Stimulated activated CD8-positive, alpha-beta memory T cell treated with anti-CD3 and anti-CD28 coated beads, Interleukin-4, amount 100 ng/mL, for 4 hours (primary cell): ENCODE measurements at places on chromosomes 16 and 17.

DNA sequence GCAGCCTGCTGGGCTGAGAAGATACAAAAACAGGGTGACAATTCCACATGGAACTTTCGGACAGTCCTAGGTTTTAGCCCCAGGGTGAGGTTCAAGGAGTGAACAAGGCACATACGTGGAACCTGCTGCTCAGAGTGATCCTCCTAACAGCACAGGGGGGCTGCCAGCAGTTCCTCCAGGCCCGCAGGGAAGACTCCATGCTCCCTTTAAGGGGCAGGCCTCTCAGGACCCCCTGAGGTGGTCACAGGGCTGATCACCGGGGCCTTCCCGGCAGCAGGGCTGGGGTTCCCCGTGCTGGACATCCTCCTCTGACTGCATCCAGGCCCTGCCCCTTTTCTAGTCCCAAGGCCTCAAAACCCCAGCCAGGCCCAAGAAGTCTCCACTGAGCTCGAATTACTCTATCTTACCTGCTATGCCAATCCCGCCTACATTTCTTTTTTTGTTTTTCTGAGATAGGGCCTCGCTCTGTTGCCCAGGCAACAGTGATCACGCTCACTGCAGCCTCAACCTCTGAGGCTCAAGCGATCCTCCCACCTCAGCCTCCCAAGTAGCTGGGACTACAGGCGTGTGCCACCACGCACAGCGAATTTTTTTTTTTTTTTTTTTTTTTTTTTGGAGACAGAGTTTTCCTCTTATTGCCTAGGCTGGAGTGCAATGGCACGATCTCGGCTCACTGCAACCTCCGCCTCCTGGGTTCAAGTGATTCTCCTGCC is 10.4 kb downstream of the CANT1 start:
- DNase-seq: no peak

GRCh38 chr16:24686678-24687077 is 42.8 kb upstream of the TNRC6A start:
- DNase-seq: no peak

DNA sequence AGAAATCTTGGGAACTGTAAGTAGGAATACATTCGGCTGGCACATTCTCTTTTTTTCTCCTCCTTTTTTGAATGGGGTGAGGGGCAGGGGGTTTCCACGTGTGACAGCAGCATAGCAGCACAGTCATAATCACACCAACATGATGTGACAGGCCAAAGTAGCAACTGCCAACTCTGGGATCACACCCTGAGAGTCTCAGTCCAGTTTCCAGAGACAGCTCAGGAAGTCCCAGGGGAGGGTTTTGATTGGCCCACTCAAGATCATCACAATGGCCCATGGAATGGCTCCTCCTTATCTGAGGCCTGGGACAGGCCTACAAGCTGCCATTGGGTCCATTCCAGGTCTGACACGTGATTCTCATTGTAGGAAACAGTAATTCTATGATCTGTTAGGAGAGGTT is 207.1 kb upstream of the ASIC2 start:
- no peak for DNase-seq

DNA sequence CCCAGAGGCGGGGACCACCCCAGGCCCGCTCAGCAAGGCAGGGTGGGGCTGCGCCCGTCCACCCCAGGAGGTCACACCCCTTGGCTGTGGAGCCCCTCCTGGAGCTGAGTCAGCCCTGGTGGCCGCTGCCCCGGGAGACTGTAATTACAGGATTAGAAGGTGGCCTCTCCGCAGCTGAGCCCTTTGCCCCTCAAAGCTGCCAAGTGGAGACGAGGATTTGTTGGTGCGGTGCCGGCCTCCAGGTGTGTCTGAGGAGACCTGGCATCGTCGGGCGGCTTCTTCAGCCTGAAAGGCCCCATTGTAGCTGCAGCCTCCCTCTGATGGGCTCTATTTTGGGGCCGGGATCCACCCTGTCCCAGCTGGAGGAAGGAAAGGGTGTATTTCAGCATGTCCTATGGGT is 22.7 kb upstream of the SPNS2 start:
- no peak for DNase-seq

DNA sequence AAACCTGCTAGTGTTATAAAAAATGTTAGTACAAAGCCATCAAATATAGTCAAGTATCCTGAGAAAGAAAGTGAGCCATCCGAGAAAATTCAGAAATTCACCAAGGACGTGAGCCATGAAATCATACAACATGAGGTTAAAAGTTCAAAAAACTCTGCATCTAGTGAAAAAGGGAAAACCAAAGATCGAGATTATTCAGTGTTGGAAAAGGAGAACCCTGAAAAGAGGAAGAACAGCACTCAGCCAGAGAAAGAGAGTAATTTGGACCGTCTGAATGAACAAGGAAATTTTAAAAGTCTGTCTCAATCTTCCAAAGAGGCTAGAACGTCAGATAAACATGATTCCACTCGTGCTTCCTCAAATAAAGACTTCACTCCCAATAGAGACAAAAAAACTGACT is 31.7 kb downstream of the RBBP6 start:
- DNase-seq: no peak

DNA sequence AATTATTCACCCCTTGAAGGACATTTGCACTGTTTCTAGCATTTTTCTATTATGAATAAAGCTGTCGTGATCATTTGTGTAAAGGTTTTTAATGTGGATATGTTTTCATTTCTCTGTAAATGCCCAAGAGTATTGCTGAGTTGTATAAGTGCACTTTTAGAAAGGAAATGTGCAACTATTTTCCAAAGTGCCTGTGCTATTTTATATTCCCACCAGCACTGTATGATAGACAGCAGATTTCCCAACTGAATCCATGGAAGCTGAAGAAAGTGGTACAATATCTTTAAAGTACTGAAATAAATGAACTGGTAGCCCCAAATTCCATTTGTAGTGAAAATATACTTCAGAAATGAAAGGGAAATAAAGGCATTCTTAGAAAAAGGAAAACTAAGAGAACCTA is 238.4 kb downstream of the BCAS3 start:
- DNase-seq: no peak

DNA sequence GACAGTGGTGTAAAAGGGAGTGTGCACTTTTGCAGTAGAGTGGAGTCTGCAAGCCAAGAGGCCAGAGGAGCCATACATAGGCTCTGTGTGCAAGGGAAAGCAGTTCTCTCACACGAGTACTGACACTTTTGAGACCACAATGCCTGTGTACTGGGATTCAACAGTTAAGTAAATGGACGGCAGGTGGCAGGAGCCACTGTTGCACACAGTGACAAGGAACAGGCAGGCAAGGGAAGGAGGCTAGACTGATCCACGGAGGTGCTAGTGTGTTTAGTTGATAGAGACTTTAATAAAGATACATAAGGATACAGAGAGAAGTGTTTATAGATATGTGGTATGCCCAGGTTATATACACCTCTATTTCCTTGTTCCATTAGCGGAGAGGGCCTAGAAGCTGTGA is 67.0 kb downstream of the MPRIP start:
- no peak for DNase-seq

- DNase-seq: no peak
These were observed 29.4 kb upstream of the NAT9 start for GRCh38 chr17:74805591-74805991.
